CD4-positive, alpha-beta memory T cell (primary cell): ENCODE measurements at places on chromosomes 2 and 18. TPM values are rescaled to one million over a fixed set of nuclear protein-coding genes. Genes with fewer than 3 reads are reported as not detected.
A peak's percentile ranks its signal among the peaks of the same experiment; 100 is the strongest.

- DNase-seq: no peak
These were observed 3.9 kb upstream of the DCTN1 start for GRCh38 chr2:74384051-74384450.

GRCh38 chr2:65678779-65679391 lies 246.5 kb upstream of the SPRED2 start:
- no peak for DNase-seq

- DNase-seq: no peak
These were observed 98.0 kb downstream of the DYM start for GRCh38 chr18:49362431-49362830.

DNA sequence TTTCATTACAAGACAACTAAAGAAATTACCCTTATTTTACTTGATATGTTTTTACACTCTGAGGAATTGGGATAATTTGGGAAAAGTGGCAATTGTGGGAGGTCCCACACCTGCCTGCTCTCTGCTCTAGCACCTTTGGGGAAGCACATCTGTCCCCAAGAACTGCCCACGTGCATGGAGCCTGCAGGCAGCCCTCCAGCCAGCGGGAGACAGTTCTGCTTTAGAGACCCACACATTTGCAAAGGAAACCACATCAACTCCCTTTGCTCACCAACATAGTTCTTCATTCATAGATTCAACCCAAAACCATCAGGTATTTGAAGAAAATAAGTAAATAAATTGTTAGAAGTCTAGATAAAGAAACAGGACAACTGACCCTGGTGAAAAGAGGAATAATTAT lies 239.9 kb upstream of the ID2 start:
- DNase-seq: no peak

The SOS1 gene
- total RNA-seq: 94.4 TPM

DNA sequence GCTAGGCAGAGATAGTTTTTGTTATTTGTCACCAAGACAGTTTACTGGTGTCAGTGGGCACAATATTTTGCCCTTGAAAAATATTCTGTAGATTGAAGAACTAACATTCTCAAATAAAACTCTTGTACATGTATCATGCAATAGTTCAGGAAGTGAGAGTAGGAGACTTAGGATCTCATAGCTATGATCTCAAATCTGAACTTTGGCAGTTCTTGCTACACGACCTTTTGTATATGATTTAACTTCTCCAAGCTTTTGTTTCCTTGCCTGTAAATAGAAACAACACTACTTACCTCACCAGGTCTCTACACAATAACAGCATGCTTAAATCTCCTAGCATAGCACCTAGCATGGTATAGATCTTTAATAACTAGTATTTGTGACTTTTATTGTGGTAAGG lies 219.9 kb downstream of the ICOS start:
- DNase-seq: no peak

- DNase-seq: no peak
These were observed 41.3 kb downstream of the CCDC93 start for GRCh38 chr2:117972476-117973123.

DNA sequence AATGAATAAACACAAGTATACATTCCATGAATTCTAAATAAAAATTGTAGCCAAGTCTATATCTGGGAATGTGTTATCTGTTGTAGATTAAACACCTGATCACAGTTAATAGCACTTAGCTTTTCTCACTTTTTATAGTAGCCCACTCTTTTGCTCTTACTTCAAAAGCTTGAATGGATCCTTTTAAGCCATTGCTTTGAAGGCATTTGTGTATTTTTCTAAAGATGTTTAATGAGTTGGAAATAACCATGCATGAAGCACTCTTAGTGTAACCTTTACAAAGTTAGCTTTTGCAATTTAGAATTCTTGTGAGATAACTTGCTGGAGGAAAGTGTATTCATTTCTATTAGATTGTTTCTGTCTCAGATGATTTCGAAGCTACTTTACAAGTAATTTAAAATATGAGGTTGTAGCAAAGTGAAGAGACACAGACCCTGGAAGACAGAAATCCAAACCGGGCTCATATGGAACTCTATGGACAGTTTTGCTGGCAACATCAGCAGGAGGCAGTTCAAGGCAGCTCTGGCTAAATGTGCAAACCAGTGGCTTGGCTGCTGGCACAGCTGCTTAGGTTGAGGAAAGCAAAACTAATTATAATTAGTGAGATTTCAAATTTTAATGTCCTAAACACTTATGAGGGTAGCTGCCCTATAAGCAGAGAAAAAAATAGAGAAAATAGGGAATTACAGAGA lies 469.8 kb upstream of the ZEB2 start:
- no peak for DNase-seq

- no peak for DNase-seq
These were observed 60.7 kb downstream of the ASXL2 start for GRCh38 chr2:25817630-25818029.

The PLA2R1 gene
- not detected for total RNA-seq

GRCh38 chr2:186544255-186544675 lies 45.6 kb upstream of the ITGAV start:
- DNase-seq: no peak

The MRPL30 gene
- total RNA-seq: 20.2 TPM

The DRC1 gene
- not detected for total RNA-seq

DNA sequence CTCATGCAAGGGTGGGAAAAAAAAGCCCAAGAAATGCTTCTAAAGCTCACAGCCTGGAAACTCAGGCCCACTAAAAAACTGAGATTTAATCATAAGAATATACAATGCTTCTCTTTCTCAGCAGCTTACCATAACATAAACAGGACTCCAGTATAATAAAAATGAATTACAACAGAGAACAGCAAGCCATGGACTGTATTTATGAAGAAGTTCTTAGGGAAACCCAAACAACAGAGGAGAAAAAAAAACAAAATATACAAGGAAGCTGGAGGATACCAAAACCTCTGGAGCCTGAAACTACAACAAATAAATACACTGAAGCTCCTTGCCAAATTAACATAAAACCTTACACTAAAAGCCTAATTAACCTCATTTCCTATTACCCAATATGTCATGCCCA lies 187.8 kb downstream of the RDH14 start:
- DNase-seq: no peak

DNA sequence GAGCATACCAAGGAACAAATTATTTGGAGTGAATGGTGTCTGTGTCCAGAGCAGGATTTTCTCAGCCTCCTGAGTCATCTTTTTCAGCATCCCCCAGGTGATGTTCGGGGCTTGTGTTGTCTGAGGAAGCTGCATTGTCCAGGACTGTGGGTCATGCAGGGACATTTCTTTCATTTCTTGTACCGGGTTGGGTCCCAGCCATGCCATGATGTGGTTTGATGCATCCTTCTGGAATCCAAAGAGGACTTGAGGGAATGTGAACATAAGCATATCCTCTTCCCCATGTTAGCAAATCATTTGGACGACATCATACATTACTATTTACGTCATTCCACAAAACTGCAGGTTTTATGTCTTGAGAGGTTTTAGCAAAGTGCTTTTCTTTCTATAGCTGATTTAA lies 797.8 kb downstream of the CCDC85A start:
- no peak for DNase-seq

- no peak for DNase-seq
These were observed 4.6 kb downstream of the CD8A start for GRCh38 chr2:86786001-86786536.

DNA sequence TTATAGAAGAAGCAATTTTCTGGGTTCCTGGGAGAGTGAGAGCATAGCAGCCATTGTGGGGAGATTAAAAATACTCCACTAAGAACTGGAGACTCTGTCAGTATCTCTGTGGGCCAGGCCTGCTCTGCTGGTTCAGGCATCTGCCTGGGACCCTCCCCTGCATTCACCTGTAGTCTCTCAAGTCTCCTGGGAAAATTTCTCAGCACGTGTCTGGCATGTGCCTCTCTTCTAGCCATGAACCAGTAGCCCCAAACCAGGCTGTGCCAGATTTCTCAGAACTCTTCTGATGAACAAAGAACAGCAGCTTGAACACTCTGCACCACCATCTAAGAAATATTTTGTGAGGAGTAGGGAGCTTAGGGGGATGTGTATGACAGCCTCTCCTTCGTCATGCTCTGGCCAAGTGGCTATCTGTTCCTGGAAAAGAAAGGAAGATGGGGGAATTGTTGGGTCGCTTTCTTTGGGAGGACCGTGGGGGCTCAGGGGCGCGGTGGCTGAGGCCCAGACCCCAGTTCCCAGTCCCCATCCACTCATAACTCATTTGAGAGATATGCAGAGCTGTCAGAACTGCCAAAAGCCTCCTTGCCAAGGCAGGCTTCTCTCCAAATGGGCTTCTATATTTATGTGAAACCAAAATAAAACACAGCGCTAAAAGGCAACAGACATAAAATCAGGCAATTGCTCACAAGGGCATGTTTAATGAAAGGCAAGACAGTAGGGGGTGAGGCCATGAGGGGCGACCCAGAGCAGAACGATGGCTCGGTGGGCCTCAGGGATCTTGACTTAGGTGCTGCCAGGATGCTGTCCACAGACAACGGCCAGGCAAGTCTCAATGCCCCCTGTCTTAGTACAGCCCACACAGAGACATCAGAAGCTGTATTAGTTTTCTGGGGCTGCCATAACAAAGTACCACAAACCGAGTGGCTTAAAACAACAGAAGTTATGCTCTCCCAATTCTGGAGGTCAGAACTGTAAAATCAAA lies 114.7 kb upstream of the TNP1 start:
- no peak for DNase-seq

The FEZ2 gene
- 14.7 TPM for total RNA-seq

The ACMSD gene
- not detected for total RNA-seq

- no peak for DNase-seq
These were observed 18.4 kb downstream of the GFPT1 start for GRCh38 chr2:69368588-69368987.

DNA sequence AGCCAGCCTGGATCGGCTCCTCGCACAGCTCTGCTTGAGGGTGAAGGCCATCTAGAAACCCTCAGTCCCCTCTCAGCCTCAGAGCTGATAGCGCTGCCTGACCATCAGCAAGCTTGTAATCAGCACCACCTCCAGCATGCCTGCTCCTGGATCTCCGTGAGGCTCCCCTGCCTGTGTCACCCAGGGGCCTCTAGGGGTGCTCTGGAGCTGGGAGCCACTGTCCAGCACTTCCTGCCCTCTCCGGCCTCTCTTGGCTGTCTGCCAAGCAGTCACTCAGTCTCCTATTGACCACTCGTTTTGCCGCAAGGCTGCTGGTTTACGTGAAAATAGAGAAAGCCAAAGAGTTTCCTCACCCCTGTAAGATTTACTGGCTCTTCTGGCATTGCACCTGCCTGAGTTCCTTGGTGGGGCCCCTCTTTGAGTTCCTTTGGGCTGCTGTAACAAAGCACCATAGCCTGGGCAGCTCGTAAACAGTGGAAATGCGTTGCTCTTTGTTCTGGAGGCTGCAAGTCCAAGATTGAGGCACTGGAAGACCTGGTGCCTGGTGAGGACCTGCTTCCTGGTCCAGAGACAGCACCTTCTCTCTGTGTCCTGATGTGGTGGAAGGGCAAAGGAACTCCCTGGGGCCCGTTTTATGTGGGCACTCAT lies 17.9 kb downstream of the CAPN10 start:
- no peak for DNase-seq

The UPP2 gene
- total RNA-seq: not detected

GRCh38 chr2:111121028-111121827 lies 514 bp downstream of the BCL2L11 start:
- peak; percentile 50 for DNase-seq

DNA sequence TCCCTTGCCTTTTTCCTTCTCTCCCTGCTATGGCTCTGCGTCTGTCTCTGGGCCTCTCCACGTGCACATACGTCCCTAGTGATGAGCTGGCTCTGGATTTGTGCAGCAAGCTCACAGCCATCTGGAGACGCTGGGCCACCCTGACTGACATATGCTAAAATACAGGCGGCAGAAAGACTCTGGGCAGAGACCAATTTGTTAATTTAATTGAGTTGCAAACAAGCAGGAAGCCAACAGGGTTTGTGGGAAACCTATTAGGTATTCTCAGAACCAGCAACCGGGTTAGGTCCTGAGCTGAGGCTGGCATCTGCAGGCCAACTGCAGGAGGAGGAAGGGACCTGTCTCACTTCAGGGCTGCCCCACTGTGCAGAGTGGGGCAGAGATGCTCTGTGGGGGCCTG lies 53.5 kb upstream of the SMAD2 start:
- DNase-seq: no peak

DNA sequence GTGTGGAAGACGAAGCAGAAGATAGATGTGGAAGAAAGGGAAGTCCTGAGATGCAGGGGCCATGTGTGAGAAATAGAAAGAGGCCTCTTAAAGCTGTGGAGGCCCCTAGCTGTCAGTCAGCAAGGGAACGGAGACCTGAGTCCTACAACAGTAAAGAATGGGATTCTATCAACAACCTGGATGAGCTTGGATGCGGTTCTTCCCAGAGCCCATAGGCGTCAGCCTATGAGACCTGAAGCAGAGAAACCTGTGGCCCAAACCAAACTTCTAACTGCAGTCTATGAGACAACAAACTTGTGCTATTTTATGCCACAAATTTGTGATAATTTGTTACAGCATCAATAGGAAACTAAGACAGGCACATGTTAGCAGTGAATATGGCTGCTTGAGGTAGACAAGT lies 583.7 kb downstream of the ADCYAP1 start:
- no peak for DNase-seq

DNA sequence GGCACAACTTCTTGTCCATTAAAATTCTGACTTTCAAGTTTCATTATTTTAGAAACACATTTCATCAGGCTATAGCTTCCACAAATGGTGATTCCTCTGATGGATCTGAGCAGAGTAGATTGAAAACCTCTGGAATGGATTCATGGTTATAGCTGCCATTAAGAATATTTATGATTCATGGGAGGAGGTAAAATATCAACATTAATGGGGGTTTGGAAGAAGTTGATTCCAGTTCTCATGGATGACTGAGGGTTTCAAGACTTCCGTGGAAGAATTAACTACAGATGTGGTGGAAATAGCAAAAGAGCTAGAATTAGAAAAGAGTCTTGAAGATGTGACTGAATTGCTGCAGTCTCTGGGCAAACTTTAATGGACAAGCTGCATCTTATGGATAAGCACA lies 797.4 kb downstream of the SUCLG1 start:
- no peak for DNase-seq

- peak; percentile 48 for DNase-seq
These were observed 40.0 kb downstream of the GKN2 start for GRCh38 chr2:68912732-68913131.

- no peak for DNase-seq
These were observed 26.6 kb downstream of the CROCC2 start for GRCh38 chr2:240932724-240933047.

DNA sequence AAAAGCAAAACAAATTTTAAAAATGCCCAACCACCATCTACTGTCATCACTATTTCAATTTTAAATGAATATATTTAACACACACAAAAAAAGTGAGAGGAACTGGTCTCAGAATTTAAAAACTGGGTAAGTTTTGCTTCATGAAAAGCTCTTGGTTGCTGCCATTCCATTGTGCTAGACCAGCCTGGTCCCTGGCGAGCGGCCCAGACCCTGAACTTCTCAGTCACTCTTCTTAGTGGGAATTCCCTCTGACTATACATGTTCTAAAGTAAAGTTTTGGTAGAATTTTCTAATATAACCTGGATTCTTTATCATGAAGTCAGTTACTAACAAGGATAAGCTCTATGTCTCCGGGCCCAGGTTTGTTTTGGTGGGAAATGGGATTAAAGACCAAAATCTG lies 34.8 kb upstream of the TMEM177 start:
- no peak for DNase-seq
